Activated CD8-positive, alpha-beta memory T cell treated with anti-CD3 and anti-CD28 coated beads for 1 hour (primary cell): ENCODE measurements at places on chromosomes 2 and 18.

DNA sequence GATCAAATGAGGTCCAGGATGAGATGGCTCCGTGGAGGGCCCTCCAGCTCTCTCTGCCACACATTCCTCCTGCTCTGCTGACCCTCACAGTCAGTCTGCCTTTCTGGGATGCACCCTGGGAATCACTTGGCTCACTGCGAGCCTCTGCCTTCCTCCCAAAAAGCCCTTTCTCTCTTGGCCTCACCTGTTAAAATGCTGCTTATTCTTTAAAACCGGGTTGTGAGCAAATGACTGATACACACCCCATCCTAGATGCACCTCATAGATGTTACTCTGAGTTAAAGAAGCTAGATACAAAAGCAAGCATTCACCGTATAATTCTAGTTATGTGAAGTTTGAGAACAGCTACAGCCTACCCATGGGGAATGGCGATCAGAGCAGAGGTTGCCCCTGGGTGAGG, 167.7 kb upstream of the MYCN start:
- no peak for DNase-seq

DNA sequence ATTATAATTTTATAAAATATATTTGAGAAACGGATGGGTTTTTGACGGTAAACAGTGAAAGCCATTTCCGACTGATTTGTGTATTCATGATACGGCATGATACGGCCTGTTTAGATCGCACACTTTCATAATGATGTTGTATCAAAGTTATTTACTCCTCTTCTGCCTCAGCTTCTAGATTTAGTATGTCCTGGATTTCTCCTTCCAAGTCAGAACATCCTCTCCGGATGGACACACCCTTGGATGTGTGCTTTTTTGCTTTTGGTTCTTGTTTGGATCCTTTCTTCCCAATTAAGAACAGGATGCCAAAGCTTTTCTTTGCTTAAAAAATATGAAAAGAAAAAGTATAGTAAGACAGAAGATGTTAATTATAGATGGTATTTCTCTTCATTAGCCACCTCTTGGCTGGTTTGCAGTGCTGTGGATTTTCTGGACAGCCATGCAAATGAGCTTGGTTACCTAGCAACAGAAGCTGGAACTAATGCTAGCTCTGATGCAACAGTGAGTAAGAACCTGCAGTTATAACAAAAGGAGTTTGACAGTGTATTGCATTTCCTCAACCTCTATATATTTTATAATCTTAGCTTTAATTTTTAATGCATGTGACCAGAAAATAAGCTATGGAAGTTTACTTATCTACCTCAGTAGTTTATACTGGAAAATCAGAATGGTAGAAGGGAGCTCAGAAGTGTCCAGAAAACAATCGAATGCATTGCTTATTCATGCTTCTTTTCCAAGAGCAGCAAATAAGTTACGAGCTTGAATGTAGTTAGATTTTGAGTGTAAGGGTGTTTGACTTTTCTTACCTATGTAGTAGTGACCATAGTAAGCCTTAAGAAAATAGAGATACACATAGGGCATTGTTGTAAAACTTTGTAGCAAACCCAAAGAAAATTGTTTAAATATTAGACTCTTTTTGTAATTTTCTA, 27.9 kb downstream of the RMND5A start:
- no peak for DNase-seq

GRCh38 chr2:40405465-40405864, 46.4 kb downstream of the SLC8A1 start:
- DNase-seq, result no peak

DNA sequence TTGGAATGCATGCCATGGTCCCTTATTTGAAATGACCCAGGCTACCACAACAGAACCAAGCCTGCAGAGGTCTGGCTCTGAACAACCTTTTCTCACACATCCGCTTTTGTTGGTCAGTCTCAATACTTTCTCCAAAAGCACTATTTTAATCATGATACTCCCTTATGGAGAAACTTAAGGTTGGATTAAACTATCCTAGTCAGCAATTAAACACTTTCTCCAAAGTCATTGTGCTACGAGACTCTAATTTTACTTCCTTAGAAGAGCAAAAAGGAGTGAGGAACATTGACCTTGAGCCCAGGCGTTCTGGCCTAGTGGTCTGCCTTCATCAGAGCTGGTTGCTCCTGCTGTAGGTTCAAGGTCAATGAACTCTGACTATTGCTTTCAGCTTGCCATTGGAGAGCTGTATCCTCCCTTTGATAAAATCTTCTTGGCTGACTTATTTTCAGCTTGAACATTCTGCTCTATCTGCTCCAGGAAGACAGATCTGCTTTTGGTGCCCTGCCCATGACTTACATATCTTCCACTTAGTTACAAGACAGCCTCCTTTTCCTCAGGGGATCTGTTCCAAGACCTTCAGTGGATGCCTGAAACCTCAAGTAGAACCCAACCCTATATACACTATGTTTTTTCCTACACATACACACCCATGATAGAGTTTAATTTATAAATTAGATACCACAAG, 91.2 kb downstream of the NCKAP5 start:
- DNase-seq, result no peak

DNA sequence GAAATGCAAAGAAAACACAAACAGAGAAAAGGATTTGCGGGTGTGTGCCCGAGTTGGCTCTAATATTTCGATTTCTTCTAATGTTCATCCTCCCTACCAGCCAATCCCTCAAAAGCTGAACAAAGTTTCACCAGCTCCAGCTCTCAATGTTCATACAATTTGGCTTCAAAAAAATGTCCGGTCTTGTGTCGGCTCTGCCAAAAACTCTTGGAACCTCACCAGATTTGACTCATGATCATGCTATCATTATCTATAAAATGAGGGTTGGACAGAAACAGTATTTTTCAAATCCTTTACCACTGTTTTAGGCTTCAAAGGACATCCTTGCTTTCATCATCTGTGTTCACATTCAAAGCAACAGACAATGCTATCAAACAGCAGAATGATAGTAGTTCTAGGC, 88.2 kb downstream of the CRACDL start:
- DNase-seq, result no peak

GRCh38 chr2:85888020-85888683, 638 bp downstream of the ST3GAL5 start:
- DNase-seq, result peak; percentile 7

- DNase-seq, result no peak
Observed at GRCh38 chr2:236180831-236181453, 12.8 kb upstream of the GBX2 start.

DNA sequence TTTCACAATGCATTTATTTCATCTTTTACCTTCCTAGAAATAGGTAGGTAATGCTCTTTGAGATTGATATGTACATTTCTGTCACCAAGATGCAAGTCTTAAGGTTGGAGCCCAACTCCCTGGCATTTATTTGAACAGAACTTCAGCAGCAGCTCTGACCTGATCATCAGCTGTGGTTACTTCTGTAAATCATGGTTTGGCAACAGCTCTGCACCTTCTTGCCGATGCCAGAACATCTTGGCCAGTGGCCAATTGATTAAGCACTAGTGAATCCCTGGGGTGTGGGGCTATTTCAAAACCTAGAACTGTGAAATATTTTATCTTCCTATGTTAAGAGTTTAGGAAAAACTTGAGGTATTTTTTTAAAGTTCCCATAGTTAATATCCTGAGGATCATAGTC, 124.8 kb upstream of the NYAP2 start:
- no peak for DNase-seq

GRCh38 chr2:229221641-229222040, 49.4 kb downstream of the PID1 start:
- DNase-seq, result no peak

DNA sequence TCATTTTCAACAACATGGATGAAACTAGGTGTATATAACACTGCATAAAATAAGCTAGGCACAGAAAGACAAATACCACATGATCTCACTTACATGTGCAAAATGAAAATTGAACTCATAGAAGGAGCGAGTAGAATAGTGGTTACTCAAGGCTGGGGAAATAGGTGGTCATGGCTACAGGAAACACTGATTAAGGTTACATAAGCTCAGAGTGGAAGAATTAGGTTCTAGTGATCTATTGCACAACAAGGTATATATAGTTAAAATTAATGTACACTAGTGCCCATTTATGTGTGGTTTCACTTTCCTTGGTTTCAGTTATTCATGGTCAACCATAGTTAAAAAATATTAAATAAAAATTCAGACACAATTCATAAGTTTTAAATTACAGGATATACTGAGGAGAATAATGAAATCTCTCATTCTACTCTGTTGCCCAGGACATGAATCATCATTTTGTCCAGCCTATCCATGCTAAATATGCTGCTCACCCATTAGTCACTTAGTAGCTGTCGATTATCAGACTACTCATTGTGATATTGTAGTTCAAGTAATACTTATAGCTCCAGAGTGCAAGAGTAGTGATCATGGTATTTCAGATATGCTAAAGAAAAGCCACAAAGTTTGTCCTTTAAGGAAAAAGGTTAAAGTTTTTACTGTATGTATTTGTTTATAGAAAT, 1530.9 kb upstream of the LRRTM1 start:
- DNase-seq, result no peak

DNA sequence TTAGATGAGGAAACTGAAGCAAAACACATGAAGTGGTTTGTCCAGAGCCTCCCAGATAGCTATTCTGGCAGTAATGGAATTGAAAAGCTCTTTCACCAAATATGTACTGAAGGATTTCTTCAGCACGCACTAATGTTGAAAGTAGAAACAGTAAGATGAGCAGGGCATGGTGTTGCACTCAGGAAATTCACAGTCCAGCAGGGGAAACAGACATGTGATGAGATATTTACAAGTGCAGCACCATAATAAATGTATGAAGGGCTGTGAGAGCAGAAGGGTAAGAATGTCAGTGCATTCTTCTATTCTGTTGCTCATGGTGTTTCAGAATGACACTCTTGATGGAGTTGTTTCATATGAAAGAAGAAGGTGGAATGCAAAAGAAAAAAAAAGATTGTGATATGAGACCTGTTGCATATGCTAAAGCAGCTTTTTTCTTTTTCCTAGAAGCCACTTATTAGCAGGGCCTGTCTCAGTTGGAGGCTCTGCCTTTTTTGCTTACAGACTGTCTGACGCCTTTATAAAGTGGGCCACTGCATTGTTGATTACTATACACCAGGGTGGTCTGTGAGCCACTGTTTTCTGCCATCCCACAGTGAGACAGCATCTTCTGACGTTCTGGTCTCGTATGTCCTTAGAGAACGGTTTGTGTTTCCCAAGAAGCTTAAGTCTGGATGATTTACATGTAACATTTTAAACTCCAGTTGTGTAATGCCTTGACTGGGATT, 516.9 kb downstream of the ARHGAP15 start:
- no peak for DNase-seq

DNA sequence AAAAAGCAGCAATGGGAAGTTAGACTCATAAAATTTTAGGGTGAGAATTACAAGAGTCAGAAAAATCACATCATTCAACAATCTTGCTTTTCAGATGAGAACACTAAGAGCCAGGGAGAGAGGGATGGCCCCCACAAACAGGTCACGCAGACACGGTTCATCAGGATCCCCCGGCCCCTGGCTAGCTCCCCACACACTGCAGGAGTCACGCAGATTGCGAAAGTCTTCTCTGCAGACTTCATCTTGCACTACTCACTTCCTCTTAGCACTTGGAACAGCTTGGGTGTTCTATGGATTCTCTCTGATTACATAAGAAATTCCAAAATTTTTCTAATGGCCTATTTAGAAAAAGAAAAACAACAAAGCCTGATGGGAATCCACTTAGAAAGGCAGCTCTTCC, 21.6 kb upstream of the SULT1C2 start:
- no peak for DNase-seq

DNA sequence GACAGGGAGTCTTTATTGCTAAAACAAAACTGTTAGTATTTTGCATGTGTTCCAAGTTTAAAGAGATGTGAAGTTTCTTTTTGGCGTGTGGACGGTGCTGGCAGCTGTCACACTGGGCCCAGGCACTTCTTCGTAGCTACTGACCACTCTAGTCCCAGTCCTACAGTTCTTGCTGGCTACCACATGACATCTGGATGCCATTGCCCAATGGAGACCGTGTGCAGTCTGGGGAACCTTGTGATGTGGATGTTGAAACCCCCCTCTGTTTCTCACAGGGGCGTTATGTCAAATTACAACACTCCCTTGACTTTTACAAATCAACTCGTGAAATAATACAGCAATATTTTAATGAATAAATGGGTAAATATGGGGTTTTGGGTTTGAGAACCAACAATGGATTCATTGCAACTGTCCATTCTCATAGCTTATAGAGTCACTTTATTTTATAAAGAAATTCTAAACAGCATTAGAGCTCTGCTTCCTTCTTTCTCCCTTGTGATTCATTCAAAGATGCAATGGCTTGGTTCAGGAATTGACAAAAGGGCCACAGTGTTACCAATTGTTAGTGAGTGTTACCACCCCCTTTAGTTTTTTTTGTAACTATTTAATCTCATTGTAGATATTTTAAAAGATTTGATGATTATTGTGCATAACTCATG, 1.2 kb downstream of the GPD2 start:
- DNase-seq, result no peak

DNA sequence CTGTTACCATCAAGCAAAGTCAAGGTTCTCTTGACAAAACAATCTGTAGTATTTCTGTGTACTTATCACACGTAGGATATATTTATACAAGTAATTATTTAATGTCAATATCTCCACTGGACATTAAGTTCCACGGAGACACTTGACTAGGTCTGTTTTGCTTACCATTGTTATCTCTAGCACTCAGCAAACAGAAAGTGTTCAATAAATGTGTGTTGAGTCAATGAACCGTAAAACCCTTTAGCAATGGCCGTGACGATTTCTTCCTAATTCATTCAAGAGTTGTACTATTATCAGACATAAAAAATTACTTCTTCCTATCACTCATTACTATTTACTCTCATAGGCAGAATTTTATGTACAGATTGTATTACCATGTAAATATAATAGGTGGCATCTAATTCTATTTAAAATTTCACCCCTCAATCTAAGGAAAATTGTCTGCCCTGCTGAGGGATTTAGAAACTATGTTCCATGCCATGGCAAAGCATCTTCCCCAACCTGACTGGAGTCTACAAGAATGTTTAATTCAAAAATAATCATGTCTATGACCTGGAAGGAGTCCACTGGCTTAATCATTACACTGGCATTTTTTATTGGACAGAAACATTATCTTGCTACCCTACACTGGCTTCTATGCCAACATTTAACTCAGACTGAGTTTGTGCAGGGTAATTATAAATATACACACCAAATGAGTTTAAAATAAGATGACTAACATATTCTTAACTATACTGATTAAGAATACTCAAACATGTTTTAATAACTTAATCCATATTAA, 301.9 kb downstream of the ZEB2 start:
- no peak for DNase-seq
